ENCODE measurements at places on chromosomes 16 and 17.

- DNase-seq = no peak
Measured at GRCh38 chr17:62681061-62681938, 53.8 kb downstream of the MRC2 start.

GRCh38 chr16:23673971-23674614 lies 4.6 kb upstream of the PLK1 start:
- no peak for DNase-seq

GRCh38 chr17:64781014-64781756 lies 119.1 kb upstream of the SMURF2 start:
- DNase-seq = peak; percentile 71

DNA sequence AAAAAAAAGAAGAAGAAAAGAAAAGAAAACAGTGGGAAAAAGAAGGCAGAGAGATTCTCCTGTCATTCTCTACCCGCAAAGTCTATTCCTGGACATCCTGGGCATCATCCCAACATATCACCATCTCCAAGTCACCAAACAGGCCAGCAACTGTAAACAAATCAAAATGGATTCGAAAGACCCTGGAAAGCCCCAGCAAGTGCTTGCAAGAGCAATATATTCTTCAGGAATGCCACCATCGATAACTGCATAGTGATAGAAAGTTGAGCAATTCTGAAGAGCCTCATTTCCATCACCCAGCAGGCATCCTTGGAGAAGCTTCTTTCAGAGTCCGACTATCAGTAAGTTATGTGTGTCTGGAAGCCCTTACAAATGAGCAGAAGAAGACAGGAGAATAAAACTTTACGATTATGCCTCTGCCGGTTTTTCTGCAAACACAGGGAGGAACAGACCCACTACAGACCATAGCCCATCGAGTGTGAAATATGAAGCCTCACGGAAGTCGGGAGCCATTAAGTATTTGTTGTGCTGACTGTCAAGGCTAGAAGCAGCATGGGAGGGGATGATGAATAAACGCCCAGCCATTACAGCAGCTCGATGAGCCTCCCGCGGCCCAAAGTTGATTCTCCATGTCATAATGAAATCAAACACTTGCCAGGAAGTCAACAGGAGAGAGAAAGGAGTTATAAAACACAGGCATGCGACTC lies 64.5 kb upstream of the SEC14L1 start:
- DNase-seq = no peak

GRCh38 chr16:4142268-4142667 lies 26.0 kb upstream of the ADCY9 start:
- no peak for DNase-seq

- DNase-seq = no peak
Measured at GRCh38 chr17:33858121-33858520, 397.0 kb upstream of the CCL2 start.

- no peak for DNase-seq
Measured at GRCh38 chr17:42334677-42335076, 46.4 kb downstream of the STAT5A start.

- DNase-seq = no peak
Measured at GRCh38 chr17:73910206-73910605, 266.0 kb upstream of the SDK2 start.

DNA sequence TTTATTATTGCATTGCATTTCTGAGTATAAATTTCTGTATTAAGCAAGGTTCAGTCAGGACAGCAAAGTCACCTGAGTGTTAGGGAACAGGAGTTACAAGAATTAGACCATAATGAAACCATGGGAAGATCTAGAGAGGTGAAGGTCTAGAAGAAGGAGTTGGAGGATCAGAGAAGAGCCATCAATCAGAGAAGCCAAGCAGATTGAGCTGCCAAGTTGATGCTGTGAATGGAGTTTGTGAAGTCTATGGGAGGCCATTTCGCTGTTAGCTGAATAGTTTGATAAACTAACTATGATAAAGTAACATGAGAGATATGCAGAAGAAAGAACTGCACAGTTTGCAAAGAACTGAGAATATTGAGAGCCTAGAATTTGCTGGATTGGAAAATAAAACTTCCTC lies 40.4 kb downstream of the FBXL20 start:
- no peak for DNase-seq

DNA sequence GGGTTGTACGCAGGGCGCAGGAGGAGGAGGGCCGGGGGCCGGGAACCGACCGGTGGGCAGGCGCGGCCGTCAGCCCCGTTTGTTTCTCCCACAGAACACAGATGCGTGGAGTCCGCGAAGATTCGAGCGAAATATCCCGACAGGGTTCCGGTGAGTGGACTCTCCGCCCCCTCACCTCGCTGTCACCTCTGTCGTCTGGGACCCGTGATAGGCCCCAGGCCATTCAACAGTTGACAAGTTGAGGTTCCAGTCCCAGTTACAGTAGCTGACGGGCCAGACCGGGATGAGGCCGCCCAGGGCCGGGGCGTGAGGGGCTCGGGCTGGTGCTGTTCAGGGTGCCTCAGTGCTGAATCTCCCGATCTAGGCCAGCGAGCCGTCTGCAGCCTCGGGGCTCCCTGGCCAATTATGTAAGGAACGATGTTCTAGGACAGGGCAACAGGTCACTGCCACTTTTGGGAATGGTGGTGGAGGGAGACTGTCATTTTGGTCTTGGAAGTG lies 628 bp downstream of the GABARAPL2 start:
- no peak for DNase-seq

DNA sequence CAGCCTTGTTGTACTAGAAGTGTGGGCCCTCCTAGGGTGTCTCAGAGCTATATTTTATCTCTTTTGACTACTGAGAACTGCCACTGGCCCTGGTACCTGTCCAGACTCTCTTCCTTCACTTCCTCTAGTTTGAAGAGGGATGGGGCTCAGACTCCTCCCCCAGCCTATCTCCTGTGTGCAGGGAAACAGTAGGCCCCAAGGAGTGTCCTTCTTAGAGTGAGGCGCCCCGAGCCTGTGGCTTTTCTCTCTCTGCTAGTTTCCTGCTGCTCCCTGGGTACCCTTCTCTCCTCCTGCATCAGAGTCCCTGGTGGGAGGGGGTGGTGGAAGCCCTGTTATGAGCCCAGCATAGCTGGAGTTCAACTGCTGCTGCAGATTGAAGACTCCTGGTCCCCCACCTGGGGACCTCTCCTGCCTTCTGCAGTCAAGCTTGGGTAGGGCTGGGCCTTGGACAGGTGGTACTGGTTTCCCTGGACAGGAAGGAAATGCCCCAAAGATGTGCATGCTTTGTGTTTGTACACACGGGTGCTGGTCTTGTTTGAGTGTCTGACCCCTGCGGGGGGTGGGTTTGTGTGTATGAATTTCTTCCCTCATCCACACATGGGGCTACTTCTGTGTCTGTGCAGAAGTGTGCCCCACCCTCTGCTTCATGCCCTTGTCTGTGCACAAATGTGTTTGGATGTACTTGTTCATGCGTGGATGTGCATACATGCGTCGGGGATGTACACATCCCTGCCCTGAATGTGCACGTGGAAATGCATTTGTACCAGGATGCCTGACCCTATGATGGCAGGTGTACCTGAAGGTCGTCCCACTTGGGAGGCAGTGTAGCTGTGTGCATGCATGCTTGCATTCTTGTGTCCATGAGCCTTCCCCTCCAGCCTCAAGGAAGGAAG lies 6.9 kb downstream of the RARA start:
- no peak for DNase-seq

DNA sequence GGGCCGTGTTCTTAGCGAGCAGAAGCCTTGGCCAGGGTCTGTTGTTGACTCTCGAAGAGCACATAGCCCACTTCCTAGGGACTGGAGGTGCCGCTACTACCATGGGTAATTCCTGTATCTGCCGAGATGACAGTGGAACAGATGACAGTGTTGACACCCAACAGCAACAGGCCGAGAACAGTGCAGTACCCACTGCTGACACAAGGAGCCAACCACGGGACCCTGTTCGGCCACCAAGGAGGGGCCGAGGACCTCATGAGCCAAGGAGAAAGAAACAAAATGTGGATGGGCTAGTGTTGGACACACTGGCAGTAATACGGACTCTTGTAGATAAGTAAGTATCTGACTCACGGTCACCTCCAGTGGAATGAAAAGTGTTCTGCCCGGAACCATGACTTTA lies 18.5 kb downstream of the RSPRY1 start:
- no peak for DNase-seq

DNA sequence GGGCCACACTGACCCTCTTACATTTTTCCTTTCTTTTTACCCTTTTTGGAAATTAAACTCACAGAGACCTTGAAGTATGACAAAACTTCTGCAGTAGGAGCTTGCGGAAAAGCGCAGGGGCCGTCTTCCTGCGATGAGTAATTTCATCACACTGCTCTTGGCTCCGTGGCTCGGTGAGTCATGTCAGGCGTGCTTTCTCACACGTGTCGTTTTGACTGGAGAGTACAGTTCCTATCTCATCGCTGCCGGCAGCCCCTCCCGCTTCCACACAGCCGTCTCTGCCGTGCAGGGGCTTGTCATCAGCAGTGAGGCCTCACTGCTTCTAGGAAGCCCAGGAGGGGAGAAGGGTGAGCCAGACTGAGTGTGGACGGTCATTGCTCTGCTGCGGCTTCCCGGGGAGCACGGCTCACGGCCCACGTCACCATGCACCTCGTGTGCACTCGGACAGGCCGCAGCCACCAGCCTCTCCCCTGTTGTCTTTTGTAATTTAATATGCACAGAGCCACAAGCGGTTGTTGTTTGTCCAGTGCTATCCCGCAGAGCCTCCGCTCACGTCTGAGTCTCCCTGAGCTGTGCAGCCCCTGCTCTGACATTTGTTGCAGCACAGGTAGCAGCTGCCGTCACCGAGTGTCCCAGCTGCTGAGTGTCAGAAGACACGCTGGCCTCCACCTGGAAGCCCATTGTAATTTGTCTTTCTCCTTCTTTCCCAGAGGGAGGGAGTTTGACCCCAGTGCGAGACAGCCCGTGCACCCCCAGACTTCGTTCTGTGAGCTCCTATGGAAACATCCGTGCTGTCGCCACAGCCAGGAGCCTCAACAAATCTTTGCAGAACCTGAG lies 99.4 kb upstream of the CHMP6 start:
- peak; percentile 92 for DNase-seq

- DNase-seq = no peak
Measured at GRCh38 chr17:75765981-75766380, 989 bp upstream of the GALK1 start.

DNA sequence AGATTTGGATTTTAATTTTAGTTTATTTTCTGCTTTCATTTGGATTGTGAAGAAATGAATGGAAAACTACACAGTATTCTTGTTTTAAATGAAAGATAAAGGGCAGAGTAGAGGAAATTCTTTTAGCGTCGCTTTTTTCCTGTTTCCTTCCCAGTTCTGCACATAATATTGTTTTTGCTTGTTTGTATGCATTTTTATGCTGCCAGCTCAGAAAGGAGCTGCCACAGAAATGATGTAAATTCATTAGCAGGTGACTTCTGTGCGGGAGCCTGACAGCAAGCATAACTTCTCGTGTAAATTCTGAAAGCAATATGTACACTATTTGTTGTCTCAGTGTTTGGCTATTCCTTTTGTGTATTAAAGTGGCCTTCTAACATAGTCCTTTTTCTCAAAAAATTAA lies 234.6 kb downstream of the PHKB start:
- DNase-seq = no peak

DNA sequence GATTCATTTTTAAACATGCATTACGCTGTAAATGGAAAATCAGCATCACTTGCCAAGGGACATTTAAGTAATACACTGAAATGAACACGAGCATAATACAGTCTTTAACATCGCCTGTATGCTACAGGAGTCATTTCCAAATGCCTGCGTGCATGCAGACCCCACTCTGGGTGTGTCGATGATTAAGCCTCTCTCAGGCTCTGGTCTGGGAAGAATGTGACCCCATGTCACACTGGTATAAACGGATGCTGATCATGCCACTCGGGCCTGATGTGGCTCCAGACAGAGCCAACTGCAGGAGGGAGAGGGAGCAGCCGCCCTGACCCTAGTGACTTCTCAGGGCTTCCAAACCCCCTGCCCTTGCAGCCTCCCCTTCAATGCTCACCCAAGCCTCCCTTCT lies 10.8 kb downstream of the EMP2 start:
- DNase-seq = no peak

GRCh38 chr17:47948706-47949196 lies 7.4 kb downstream of the PNPO start:
- no peak for DNase-seq
